ENCODE measurements at places on chromosomes 16 and 17. TPM values are rescaled to one million over a fixed set of nuclear protein-coding genes. Genes with fewer than 3 reads are reported as not detected.
A peak's percentile ranks its signal among the peaks of the same experiment; 100 is the strongest.

ENPP7 gene
- not detected for total RNA-seq

GRCh38 chr16:73058221-73058615 lies 10.3 kb upstream of the ZFHX3 start:
- peak; percentile 57 for DNase-seq

THAP11 gene
- total RNA-seq: 43.8 TPM

MPP2 gene
- 13.7 TPM for total RNA-seq

CRYBA1 gene
- not detected for total RNA-seq

- no peak for DNase-seq
Observed at GRCh38 chr17:512311-512710, 159.7 kb upstream of the RPH3AL start.

DNA sequence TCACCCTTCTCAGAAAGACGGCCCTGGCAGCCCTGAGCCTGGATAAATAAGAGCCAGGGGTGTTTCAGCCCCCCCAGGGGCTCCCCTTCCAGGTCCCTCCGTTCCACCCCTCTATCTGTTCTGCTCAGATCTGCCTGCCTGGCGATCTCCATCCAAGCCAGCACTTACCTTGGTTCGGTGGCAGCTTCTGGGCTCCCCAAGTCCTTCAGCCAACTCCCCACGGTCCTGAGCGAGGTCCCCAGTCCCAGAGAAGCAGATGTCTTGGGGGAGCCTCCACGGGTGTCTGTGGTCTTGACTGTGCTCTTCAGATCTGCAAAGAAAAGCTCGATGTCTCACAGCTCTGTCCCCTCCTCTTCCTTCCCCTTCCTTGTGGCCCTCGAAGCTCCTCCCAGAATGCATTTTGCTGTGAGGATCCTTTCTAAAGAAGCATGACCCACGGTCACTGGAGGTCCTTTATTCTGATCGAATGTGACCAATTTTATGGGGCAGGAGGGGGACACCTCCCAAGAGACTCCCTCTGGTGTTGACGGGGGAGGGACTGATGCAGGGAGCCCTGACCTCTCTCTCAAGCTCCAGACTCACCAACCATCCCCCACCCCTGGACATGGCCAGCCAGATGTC lies at the start of gene PIK3R6:
TSS of gene PIK3R6 (minus strand) at position 314 of the 621 bp plus-strand sequence. CDS start 17,880 bp downstream, outside the sequence.
- no peak for DNase-seq

DNA sequence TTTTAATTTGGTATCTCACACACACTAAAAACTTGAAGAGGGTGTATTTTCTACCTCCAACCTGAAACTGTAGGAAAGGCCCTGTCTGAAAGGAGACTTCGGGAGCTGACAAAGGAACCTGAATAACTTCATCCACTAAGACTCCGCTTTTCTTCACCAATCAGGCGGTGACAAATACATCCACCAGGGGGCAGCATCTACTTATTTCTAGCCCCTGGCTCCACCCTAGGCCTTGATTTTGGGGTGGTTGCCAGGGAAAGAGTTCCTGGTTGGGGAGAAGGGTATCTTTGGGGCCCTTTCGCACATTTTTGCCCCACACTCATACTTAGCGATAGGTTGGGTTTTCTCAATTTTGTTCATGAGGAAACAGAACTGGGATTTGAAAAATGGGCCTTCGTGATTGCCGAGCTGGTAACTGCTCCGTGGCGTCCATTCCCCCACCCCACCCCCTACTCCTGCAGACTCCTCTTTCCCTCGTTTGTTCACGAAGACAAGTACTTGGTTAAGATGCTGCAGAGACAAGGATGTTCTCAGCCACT lies 4.8 kb upstream of the ARL4D start:
- DNase-seq: peak; percentile 96

DNA sequence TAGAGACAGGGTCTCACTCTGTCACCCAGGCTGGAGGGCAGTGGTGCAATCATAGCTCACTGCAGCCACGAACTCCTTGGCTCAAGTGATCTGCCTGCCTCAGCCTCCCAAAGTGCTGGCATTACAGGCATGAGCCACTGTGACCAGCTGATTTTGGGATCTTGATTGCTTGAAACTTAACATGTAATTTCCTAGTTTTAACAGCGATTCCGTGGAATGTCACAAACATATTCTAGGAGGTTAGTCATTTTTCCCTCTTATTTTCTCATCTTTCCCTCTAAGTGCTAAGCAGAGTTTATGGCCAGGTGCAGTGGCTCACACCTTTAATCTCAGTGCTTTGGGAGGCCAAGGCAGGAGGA lies 123.4 kb upstream of the CACNG3 start:
- DNase-seq: no peak

RNF227 gene
- 6.5 TPM for total RNA-seq

DNA sequence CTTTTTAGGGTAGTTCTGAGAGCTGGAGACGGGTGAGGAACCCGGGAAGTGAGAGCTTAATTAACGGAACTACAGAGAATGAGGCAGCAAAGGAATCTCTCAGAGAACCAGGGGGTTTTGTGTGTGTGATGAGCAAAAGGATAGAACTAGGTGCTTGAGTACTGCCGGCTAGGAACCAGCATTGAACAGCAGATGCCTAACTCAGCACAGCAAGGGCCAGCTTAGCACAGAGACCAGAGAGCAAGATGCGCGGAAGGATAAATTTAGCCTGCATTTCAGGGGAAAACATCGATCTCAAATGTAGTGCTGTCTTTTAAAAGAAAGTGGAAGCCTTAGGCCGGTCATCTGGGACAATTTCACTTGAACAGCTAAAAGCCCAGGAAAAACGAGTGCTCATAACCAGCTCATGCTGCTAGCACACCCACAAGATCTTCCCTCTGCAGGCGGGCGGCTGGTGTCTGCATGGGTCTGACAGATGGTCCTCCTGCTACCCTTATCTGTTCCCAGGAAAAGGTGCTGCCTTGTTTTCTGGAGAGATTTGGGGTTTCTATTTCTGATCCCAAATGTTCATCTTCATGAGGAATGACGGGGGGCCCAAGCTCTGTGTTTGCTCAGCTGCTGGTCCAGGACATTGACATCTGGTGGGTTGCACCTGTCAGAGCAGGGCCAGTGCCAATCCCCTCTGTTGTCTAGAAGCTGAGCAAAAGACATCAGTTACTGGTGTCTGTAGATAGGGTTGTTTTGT lies 103.9 kb downstream of the SOCS1 start:
- DNase-seq: no peak

HS3ST3A1 gene
- total RNA-seq: 7.7 TPM

CLEC3A gene
- not detected for total RNA-seq

PPY gene
- not detected for total RNA-seq

GRIN2C gene
- not detected for total RNA-seq

MCRIP1 gene
- total RNA-seq: 30.5 TPM

KRTAP4-3 gene
- total RNA-seq: not detected

GRCh38 chr16:68236826-68237242 lies 907 bp upstream of the ESRP2 start:
- no peak for DNase-seq

RPL38 gene
- 167 TPM for total RNA-seq

DNA sequence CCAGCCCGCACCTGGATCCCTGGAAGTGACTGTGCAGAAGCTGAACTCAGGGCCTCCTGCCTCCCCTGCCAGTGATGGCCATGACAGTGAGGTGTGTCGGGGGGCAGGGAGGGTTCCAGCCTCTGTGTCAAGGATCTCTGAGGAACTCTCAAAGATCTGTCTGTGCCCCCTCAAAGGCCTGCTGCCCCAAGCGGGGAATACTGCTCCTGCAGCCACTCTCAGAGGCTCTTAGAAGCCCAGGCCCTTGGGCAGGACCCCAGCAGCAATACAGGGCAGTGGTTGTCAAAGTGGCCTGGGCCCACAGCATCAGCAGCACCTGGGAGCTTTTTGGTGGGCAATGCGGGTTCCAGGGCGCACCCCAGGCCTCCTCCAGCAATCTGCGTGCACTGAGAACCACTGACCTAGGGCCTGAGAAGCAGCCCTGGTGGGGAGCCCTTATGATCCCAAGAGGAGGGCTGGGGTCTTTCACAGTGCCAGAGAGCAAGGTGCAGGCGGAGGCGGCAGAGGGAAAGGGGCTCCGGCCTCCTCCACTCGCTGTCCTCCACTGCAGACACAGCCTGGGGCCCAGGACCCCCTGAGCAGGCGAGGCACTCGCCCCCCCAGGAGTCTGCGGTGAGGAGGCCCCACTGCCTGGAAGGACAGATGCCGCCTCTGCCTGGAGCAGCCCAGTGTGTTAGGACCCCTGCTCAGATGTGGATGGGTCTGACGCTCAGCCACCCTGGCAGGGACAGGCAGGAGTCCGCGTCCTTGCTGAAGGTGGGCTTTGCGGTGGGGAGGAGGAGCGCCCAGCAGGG lies 42.1 kb downstream of the ENGASE start:
- DNase-seq: no peak

ASB16 gene
- total RNA-seq: 1.3 TPM

DNA sequence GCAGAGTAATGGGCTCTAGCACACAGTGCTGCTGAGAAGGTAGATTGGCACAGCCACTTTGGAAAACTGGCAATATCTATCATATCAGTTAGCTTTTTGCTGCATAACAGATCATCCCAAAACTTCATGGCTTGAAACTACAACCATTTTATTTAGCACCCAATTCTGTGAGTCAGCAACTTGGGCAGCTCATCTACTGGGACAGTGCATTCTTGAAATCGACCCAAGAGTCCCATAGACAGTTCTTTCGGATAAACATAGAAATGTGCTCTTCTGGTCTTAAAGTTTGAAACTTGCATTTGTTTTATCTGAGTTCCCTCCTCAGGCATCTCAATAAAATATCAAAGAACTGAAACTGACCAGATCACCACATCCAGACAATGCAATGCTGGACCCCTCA lies 76.7 kb downstream of the CEP112 start:
- no peak for DNase-seq

GRCh38 chr16:77767211-77767610 lies 21.2 kb upstream of the VAT1L start:
- no peak for DNase-seq

DNA sequence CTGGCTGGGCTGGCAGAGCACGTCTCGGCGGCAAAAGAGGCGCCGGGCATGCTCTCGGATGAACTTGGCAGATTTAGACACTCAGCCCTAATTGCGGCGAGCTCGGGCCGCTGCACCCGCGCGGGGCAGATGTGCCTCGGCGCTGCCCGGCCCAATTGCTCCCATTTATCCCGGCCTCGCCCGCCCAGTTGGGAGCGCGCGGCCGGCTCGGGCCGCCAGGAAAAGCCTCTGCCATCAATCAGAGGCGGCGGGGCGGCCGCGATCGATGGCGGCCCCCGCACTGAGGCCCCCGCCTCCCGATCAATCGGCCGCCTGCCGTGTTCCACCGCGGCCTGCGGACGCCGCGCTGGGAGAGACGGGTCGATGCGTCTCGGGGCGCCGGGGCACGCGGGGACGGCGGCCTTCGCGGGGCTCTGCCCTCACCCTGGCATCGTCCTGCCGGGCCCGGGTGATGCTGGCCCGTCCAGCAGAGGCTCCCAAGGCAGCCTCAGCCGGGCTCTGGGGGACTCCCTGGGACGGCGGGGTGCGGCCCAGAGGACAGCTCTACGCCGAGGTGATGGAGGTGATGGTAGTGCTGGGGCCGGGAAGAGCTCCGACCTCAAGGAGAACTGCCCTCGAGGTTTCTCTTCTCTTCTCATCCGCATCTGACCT lies 200.9 kb upstream of the N4BP1 start:
- DNase-seq: no peak

- no peak for DNase-seq
Observed at GRCh38 chr17:50117202-50118051, 12.5 kb downstream of the SAMD14 start.

GRCh38 chr17:67672592-67673335 lies 45.0 kb upstream of the NOL11 start:
- DNase-seq: no peak

KRT39 gene
- not detected for total RNA-seq

DNA sequence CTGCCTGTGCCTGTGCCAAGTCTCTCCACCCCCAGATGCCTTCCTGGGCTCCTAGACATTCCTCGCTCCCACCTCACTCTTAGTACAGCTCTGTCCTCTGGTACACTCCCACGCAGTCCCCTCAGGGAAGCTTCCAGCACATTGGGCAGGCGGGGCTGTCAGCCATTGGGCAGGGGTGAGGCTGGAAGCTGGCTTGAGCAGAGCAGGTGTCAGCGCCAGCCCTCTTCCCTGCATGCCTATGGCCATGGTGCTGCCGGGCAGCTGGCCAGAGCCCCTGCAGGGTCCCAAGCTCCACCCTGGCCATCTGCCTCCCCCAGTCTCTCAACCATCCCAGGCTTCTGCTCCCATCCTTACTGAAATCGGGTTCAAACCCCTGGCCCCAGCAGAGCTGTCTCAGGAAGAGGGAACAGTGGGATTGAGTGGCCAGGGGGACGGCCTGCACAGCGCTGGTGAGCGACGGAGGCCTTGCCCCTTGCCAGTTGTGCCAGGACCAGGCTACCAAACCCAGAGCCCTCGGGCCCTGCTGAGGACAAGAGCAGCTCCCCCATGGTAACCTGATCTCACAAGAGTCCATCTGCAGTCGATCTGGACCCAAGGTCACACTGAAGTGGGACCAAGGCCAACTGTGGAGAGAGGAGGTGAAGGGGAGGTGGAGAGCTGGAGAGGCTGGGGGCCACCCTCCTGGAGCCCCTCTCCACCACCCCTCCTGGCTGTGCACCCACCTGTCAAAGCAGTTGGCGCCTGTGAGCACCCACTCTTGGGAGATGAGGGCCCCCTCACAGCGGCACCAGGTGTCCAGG lies 2.4 kb upstream of the B9D1 start:
- DNase-seq: no peak

DNA sequence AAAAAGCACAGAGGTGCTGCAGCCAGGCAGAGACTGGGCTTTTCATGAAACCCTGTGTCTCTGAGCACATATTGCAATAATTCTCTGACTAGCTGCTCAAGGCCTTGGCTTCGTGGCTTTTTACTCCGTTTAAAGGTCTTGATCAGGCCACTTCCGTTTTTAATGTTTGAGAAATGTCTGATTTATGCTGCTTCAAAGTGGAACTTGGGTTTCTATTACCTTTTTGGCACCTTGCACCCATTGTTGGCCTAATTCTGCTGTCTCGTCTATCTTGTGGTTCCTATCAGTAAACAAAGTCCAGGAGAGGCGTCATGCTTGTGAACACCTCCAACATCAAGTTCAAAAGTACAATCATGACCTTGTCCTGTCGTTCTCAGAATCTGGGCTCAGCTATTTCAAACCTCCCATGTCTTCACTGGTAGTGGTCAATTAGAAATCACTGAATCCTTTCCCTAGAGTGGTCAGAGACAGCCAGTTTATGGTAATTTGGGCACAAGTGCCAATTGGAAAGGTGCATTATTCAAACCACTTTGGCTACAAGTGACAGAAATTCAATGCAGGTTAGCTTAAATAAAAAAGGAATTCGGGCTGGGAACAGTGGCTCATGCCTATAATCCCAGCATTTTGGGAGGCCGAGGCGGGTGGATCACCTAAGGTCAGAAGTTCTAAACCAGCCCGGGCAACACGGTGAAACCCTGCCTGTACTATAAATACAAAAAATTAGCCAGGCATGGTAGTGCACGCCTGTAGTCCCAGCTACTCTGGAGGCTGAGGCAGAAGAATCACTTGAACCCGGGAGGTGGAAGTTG lies 33.3 kb upstream of the METTL9 start:
- no peak for DNase-seq

All from uterus (tissue), 4 donors.